ENCODE measurements at places on chromosomes 16 and 17.

DNA sequence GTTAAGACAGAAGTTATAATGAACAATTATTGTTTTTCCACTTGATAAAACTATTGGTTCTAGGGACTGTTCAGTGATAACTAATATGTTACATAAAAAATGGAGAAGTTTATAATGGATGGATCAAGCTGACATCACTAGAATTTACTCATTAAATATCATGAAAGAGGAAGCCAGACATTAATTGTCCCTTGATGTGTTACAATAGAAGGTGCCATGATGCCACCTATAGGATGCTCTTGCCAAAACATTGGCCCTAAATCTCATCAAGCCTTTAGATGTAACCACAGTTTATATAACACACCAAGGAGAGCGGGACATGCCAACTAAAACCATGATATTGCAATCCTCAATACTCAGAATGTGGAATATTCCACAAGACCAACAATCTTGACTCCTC, 147.9 kb upstream of the MON1B start:
- peak; percentile 1 for DNase-seq

DNA sequence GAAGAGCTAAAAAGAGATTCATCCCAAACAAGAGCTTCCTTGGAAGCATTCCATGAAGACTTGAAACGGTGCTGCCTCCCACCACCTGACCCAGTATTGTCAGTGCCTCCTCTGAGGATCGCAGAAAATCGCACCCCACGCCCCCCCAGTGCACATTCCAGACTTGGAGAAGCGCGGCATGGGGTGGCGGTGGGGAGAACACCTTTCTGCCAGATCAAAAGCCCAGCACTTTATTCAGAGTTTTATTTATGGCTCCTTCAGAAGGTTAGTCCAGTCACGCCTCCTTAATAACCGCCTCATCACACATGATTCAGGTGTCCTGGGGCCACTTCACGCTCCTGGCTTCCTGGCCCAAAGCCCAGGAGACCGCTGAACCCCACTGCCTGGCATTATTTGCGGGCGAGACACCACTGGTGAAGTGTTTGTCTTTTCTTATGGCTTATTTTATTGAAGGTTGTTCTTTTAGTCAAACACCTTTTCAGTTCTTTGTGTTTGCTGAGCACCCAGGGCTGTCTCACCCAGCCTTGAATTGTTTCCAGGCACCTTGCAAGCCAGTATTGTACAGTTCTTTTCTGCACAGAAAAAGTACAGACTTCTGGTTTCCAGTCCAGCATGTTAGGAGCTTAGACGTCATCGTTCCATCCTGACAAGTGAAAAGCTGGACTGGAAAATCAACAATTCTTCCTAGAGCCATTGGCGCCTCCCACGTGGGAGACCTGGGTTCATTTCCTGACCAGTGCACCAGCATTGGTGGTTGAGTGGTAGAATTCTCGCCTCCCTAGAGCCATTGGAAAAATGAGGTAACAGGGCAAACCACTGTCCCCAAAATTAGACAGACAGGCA, 79.6 kb upstream of the CACNG5 start:
- no peak for DNase-seq

GRCh38 chr17:75077496-75078283, 10.1 kb upstream of the SLC16A5 start:
- DNase-seq = no peak

GRCh38 chr17:73941919-73942530, 261.5 kb upstream of the RPL38 start:
- DNase-seq = no peak
